ENCODE measurements at places on chromosomes 12 and 14.

GRCh38 chr14:55123101-55123500 lies 6.0 kb upstream of the LGALS3 start:
- no peak for DNase-seq

- no peak for DNase-seq
These were observed 28.3 kb downstream of the C12orf75 start for GRCh38 chr12:105358789-105359188.

- no peak for DNase-seq
These were observed 11.4 kb downstream of the ANKRD9 start for GRCh38 chr14:102497998-102498677.

- peak; percentile 88 for DNase-seq
These were observed 3.5 kb upstream of the AAAS start for GRCh38 chr12:53324779-53325510.

GRCh38 chr14:68784978-68785533 lies 7.8 kb downstream of the ZFP36L1 start:
- no peak for DNase-seq
